ENCODE measurements at places on chromosomes 6 and 20.

GRCh38 chr6:91167846-91168245 lies 581.0 kb upstream of the MAP3K7 start:
- DNase-seq, result no peak

DNA sequence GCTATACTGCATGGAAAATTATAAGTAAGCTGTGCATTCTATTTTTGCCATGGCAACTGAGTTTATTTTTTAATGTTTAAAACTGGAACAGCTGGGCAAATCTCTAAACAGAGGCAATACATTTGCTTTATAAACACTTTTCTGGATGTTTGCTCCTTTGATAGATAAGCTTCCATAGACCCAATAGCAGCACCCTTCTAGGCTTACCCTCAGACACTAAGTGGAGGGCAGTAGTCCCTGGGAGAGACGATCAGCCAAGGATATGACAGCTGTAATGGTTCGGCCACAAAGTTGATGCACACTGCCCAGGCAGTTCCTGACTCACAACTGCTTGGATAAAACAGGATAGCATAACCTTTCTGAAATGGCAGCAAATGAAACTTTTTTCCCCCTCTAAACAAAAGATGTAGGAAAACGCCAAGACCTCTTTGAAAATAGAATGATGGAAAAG lies 8.5 kb upstream of the MRPS10 start:
- no peak for DNase-seq

DNA sequence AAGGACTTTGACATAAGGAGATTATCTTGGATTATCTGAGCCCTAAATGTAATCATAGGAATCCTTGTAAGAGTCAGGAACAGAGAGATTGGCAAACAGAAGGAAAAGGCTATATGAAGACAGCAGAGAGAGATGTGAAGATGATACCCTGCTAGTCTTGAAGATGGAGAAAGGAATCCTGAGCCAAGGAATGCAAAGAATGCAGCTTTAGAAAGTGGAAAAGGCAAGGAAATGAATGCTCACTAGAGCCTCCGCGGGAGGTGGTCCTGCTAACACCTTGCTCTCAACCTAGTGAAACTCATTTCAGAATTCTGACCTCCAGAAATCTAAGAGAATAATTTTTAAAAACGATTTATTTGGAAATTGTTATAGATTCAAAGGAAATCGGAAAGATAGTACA lies 117.1 kb downstream of the TBXT start:
- DNase-seq, result no peak

- no peak for DNase-seq
Observed at GRCh38 chr20:5626603-5627002, 123.6 kb upstream of the SHLD1 start.

DNA sequence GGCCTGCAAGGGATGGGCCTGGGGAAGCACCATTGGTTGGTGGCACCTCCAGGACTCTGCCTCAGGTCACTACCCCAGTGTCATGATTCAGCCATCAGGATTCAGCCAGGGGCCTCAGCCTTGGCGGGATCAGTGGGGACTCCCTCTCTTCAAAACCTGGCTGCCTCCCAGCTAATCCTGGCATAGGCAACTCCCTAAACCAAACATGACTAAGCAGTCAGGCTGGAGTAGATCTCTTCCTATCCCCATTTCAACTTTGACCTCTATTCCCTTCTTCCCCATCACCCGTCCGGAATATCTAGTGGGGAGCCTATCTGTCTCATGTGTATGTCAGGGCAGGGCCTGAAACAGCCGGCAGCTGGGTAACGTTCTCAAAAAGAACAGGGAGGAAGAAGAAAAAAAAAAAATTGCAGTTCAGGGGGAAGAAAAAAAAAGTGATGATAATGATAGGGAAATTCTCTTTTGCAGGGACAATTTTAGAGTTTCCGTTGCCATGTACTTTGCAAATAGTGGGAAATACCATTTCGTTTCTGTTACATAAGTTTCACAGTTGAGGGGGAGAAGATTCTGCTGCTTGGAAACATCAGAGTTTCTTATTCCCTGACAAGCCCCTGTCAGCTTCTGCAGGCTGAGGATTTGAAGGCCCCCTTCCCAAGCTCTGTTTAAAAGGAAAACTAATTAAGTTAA lies 4.1 kb upstream of the PREX1 start:
- peak; percentile 10 for DNase-seq

DNA sequence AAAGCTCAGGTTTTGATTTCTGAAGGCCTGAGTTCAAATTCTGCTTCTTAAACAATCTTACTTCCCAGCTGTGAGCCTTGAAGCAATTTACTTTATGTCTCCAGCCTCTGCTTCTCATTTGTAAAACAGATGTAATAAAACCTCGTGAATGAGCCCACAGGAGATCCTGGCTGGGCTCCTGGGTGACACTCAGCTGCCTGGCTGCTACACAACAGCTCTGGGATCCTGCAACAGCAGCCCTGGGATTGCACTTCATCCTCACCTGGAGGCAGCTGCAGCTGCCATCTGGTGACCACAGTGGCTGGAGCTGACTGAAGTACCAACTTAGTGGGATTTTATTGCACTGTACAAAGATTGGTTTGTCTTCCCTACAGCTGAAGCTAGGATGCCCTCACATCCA lies 98.6 kb downstream of the NDUFAF5 start:
- no peak for DNase-seq

DNA sequence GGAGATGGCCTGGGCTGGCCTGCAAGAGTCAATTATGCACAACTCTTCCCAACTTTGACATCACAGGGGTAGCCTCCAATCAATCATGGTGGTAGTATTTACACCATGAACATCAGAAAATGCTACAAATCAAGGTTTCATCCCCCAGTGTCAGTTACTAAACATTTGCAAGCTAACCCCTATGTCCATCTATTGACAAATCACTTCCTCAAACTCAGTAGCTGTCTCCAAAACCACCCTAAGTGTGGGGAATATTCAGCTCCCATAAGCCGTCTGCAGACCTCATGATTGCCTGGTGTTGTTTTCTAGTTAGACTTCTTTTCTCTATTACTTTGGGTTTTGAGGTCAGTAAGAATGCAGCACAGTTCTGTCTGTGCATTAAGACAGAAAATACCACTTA lies 200.8 kb upstream of the RIN2 start:
- no peak for DNase-seq

DNA sequence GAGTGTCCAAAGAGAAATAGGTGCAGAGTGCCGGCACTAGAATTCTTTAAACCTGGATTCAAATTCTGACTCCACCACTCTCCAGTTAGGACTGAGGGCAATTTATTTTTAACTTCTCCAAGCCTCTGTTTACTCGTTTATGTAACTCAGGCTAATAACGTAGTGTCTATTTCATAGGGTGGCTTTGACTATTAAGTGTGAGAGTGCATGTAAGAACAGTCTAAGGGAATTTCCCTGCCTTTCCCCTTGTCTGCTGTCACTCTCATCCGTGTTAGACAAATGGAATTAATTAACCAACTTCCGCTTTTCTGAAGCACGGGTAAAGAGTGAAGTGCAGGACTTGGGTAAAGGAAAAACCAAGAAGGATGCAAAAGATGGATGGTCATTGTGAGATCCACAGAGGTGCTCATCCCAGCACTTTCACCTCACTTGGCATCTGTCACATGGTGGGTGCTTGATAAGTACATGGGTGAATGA lies 4.1 kb upstream of the ZKSCAN8 start:
- no peak for DNase-seq

- no peak for DNase-seq
Observed at GRCh38 chr6:14856177-14856576, 389.7 kb upstream of the JARID2 start.

- DNase-seq, result no peak
Observed at GRCh38 chr6:160792708-160793107, 90.7 kb downstream of the PLG start.

GRCh38 chr20:63027922-63028389 lies 21.2 kb upstream of the BHLHE23 start:
- no peak for DNase-seq

DNA sequence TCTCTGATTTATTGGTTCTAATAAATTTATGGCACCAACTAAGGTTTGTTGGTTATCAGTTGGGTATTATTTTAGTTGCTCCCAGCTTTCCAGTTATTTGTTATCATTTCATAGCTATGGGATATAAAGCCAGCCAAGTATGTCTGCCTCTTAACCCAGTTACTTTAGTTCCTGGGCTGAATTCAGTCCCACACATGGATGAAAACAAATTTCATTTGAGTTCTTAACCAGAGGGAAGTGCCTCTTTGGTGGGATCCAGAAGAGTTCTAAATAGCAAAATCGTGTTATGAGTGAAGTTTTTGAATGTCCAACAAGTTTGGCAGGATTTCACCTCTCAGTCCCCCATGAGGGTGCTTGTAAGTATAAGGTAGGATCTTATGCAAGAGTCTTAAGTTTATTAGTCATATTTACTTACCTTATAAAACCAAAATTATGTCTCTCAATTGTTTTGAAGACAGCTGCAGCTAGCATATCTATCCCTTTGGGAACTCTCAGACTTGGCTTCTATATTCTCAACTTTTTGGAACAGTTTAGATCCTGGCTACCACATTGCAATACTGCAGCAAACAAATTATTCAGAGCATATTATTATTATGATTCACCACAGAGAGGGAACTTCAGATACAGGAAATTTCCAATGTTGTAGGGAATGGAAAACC lies 683.6 kb downstream of the BCKDHB start:
- DNase-seq, result no peak

GRCh38 chr6:69918813-69919475 lies 52.6 kb downstream of the COL19A1 start:
- DNase-seq, result no peak

- DNase-seq, result no peak
Observed at GRCh38 chr6:130557481-130558112, 191.8 kb downstream of the TMEM200A start.

DNA sequence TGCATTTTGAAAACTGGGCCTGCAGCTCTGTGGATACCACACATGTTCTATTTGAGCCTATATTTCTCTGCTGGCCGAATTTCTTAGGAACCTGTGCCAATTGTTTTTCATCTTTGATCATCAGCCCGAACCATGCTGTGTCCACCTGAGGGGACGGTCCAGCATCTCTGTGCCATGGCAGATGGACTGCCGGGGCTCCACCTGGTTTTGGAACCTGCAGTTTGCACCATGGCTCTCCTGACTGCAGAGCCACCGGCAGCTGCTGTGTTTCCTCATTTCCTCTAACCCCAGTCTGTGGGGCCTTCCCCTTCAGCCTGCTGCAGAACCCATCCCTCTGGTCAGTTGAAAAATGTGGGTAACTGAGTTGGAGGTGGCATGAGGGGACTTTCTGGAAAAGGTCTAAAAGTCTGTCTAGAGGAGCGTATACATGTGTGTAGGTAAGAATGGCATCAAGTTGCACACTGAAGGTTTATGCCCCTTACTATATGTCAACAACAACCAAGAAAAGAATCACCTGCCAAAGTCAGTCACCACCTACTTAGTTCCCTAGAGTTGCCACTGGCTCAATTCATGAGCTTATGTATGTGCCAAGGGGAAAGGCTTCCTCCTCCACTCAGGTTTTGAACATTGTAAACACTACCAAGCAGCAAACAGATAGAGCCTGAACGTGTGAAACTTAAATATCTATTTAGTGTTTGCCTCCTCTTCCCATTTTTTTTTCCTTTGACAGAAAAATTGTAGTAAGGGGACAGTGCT lies 548.2 kb downstream of the PRKN start:
- no peak for DNase-seq

- DNase-seq, result no peak
Observed at GRCh38 chr6:100379386-100379785, 85.3 kb downstream of the SIM1 start.

- no peak for DNase-seq
Observed at GRCh38 chr6:113642714-113643406, 214.3 kb upstream of the MARCKS start.

DNA sequence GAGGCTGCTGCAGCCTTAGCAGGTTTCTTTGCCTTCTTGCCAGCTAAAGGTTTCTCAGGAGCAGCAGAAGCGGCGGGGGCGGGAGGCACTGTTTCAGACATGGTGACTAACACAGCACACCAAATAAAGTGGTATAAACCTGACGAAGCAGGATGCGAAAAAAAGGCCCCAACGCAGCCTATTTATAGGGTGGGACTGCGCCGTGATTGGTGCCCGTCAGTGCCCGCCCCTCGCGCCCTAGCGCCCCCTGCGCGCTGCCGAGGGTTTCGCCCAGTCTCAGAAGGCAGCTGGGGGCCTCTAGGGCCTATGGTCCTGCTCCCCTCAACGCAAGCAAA lies 55.0 kb downstream of the TRIM38 start:
- no peak for DNase-seq
